HuH-7 (cell line): ENCODE measurements at places on chromosomes 4 and X.

- no peak for DNase-seq
Measured at GRCh38 chrX:39845233-39845632, 252.5 kb downstream of the BCOR start.

GRCh38 chr4:110630688-110631402, 8.0 kb upstream of the PITX2 start:
- DNase-seq: no peak

- DNase-seq: no peak
Measured at GRCh38 chrX:41384051-41384705, 50.2 kb downstream of the DDX3X start.

DNA sequence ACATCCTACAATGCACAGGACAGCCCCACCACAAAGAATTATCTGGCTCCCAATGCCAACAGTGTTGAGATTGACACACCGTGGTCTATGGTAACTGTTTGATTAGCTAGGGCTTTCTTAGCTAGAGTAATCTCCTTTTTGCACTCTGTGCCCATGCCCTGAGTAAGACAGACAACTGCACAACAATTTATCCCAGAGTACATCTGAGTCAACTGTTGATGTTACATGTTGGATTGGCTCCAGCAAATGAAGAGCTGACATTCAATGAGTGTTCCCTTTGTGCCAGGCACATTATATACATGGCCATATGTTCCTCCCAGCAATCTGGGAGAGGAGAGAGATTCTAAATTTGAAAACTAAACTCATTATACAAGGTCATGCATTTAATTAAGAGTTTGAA, 3.9 kb upstream of the FAM9C start:
- DNase-seq: no peak

DNA sequence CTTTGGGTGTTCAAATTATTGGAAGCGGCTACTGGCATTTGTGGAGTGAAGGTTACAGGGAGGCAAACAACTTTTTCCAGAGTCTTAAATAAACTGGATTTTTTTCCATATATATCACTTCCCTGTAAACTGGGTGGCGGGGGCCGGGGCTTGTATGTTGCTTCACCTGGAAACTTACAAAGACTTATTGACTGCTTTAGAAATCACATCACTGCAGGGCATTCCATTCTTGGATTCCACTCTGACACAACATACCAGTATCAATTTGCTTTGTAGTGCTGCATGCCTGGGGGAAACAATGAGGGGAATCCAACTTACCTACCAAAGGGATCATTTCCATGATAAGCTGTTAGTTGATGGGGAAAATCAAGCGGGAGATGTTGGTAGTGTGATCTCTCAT, 21.7 kb upstream of the FAM156A start:
- DNase-seq: no peak

- no peak for DNase-seq
Measured at GRCh38 chrX:142804085-142804484, 221.6 kb upstream of the SPANXN4 start.

DNA sequence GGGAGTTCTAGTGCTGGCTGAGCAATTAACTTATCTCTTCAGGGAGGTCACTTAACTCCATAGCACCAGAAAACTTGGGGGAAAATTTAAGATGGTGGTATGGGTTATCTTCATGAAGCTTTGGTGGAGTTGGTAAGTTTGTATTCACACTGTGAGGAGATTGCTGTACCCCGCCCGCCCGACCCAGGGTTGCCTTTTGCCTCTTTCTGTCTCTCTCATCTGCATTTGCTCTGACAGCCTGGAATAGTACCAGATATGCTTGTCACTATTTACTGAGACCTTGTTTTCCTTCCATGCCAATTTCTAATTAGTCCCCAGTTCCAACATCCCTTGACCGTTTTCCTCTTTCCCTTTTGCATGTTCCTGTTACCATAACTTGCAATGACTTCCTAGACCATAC, 33.1 kb upstream of the ARHGEF9 start:
- no peak for DNase-seq

- DNase-seq: no peak
Measured at GRCh38 chr4:185108669-185109068, 34.4 kb upstream of the SLC25A4 start.

GRCh38 chrX:23228454-23228853, 106.2 kb upstream of the PTCHD1 start:
- DNase-seq: no peak

GRCh38 chr4:169311643-169312365, 41.0 kb upstream of the SH3RF1 start:
- peak; percentile 72 for DNase-seq

GRCh38 chr4:84158670-84159069, 340.4 kb downstream of the NKX6-1 start:
- no peak for DNase-seq

DNA sequence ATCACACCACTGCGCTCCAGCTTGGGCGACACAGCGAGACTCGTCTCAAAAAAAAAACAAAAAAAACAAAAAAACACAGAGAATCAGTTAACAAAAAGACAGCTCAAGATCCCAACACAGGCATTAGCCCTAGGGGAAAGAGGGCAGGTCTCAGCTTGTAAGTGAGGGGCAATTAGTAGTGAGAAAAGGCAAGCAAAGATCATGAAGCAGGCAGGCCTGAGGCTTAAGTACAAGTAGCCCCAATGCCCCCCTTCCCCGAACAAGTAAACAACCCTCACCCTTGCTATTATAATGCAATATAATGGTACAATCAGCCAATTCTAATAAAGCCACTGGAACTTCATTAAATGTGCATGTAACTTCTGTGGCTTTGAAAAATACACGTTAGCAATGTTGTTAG, 17.0 kb downstream of the ADGRA3 start:
- no peak for DNase-seq

DNA sequence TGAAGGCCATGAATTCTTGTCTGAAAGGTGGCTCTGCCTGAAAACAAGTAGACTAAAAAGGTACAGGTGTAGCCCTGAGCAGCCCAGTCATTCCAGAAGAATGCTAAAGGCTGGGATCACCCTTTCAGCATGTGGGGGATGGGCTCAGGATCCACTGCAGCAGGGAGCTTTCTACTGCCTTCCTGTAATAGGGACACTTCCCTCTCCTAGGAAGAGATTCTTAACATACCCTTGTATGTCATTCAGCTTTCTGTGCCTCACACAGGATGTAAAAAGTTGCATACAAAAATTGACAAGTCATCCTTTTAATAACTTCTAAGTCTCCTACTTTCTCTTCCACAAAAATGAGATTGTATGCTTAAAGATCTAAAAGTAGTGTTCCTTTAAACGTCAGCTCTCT, 123.3 kb downstream of the ZNF518B start:
- DNase-seq: no peak

- DNase-seq: peak; percentile 38
Measured at GRCh38 chrX:154398668-154399526, 720 bp downstream of the RPL10 start.

GRCh38 chr4:137076908-137077307, 455.4 kb downstream of the PCDH18 start:
- no peak for DNase-seq

- DNase-seq: no peak
Measured at GRCh38 chrX:75107863-75108509, 48.1 kb downstream of the ABCB7 start.

DNA sequence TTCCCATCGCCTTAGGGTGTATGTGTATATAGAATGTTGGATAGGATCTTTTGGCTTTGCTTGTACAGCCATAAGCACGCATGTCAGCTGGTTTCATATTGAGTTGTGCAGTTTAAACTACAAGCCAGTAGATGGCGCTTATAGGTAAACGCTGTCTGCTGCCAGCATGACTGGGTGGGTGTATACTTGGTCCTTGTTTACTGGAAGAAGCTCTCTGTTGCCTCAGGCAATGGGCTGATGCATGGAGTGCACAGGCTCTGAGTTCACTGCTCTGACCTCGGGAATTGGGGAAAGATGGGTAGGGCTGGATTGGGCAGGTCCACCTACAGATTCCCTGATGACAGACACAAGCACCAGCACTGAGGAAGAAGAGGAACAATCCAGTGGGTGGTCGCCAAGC, 831.5 kb downstream of the STIM2 start:
- peak; percentile 40 for DNase-seq

DNA sequence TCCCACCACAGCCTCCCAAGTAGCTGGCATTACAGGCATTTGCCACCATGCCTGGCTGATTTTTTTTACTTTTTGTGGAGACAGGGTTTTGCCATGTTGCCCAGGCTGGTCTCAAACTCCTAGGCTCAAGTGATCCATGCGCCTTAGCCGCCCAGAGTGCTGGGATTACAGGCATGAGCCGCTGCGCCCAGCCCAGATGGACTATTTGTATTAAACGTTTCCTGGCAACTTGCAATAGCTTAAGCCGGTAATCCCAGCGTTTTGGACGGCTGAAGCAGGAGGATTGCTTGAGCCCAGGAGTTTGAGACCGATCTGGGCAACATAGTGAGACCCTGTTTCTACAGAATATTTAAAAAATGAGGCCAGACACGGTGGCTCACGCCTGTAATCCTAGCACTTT, 18.4 kb downstream of the UBE2K start:
- no peak for DNase-seq

- DNase-seq: no peak
Measured at GRCh38 chrX:122771933-122772332, 412.1 kb upstream of the GRIA3 start.
